ENCODE measurements at places on chromosomes 12 and 14.

DNA sequence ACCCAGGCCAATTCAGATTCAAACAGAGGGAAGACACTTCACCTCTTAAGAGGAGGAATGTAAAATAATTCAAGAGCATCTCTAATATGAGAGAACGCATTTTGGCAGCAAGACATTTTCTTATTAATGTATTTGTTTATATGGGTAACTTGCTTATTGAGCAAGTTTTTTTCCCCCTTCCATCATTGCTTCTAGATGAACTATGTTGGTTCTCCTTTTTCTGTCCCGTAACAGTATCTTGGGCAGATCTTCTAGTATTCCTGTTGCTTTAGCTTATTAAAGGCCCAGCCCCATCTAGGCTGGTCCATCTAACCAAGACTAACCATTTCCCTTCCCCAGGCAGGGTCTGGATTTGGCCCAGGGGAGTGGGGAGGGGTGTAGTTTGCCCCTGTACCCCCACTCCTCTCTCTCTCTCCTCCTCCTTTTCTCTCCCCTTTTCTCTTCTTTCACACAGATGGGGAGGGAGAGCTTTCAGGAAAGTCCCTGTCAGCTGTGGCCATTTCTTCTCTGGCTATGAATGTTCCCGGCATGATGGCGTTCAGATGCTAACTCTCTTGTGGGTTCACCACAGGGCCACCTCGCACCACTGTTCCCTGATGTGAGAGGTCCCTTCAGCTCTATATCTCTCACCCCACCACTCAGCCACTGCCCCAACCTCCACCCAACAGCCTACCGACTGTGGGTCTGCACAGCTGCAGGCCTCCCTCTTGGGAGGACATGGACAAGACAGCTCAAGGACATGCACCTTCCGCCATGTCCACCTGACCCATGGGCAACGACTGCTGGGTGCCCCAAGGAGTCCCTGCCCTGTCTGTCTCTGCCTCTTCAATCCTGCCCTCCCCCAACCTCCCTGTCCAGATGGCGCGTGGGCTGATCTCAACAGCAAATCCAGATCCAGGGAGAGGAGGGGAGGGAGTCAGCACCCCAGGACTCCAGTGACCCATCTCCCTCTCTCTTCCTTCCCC lies 15.8 kb upstream of the RPS6KL1 start:
- no peak for DNase-seq

GRCh38 chr14:33946679-33947476 lies 4.0 kb downstream of the EGLN3 start:
- no peak for DNase-seq

- DNase-seq, result no peak
These were observed 29.6 kb upstream of the KCNK10 start for GRCh38 chr14:88352698-88353097.

- DNase-seq, result no peak
These were observed 45.8 kb upstream of the POC1B start for GRCh38 chr12:89571491-89572195.

- DNase-seq, result peak; percentile 40
These were observed 12.2 kb upstream of the TUBA1A start for GRCh38 chr12:49200919-49201594.
